Eye (tissue), 1 donor: ENCODE measurements at places on chromosomes 4 and X.
A peak's percentile ranks its signal among the peaks of the same experiment; 100 is the strongest.

DNA sequence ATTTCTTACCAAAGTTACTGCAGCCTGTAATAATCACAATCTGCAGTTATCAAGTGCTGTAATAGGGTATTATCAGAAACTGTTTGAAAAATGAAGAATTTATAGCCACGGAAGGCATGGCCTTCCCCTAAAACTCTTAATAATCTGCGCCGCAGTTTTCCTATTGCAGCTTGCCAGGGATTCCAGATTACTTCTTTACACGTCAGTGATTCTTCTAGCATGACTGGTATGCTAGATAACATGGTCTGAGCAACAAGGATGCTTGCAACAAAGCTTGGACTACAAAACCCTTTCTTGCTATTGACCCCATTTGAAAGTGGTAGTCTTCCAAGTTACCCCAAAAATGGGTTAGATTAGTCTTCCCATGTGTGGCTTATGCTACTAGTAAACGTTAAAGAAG, 47.2 kb upstream of the GK2 start:
- no peak for DNase-seq

GRCh38 chrX:131359611-131360010, 70.5 kb upstream of the IGSF1 start:
- DNase-seq = no peak

- DNase-seq = no peak
These were observed 43.9 kb downstream of the CLNK start for GRCh38 chr4:10640561-10641201.

GRCh38 chrX:115561605-115562479, 868 bp downstream of the PLS3 start:
- peak; percentile 71 for DNase-seq

- DNase-seq = no peak
These were observed 959.1 kb upstream of the LCORL start for GRCh38 chr4:18980516-18981233.

DNA sequence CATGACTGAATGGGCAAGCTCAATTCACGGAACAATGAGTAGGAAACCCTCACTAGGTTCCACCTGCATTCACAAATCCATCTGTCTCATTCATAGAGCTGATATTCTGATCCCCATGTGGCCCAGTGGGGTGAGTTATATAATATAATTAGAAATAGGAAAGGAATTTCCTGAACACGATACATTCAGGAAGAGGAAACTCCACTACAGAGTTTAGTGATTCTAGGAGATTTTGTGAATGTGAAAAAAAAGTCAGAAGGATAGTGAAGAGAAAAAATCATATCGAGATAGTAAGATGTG, 471.2 kb downstream of the GASK1B start:
- no peak for DNase-seq

DNA sequence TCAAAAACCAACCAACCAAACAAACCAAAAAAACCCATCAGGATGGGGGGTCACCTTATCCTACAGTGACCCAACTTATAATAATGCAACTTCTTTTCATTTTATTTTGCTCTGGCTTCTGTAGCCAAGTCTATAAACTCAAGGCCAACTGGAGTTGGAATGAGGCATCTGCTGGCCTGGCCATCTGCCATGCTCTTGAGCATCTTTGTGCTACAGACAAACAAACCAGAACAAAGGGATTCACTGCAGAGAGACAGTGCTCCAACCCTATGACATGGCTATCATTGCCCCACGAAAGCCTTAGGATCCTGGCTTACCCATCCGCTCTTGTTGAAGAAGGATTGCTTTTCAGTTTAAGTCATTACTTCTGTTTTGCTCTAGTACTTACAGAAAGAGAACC, 49.2 kb upstream of the SCRG1 start:
- peak; percentile 60 for DNase-seq

GRCh38 chr4:143431526-143432257, 81.8 kb upstream of the SMARCA5 start:
- DNase-seq = no peak

DNA sequence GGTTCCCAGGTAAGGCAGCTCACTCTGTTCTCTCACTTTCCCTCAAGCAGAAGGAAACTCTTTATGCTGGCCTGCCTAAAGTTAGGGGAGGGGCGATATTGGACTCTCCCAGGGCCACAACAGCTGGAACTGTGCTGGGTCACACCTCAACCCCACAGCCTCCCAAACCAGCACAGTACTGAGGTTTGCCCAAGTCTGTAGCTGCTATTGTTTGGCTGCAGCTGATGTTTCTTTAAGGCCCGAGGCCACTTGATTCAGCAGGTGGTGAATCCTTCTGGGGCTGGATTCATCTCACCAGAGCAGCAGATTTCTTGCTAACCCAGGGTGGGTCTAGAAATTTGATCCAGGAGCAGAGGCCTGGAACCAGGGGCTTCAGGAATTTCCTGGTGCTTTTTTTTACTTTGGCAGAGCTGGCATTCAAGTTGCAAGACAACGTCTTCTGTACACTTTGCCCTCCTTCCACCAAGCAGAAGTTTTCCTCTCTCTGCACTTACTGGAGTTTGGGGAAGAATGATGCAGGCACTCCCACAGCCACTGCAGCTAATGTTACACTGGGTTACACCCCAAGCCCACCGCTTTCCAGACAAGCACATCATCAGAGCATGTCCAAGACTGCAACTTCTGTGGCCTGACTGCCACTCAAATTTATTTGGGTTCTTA, 544.7 kb upstream of the NDST4 start:
- DNase-seq = no peak

- no peak for DNase-seq
These were observed 81.8 kb downstream of the MID1IP1 start for GRCh38 chrX:38882894-38883626.

GRCh38 chrX:153867139-153867538, 18.8 kb downstream of the L1CAM start:
- no peak for DNase-seq

DNA sequence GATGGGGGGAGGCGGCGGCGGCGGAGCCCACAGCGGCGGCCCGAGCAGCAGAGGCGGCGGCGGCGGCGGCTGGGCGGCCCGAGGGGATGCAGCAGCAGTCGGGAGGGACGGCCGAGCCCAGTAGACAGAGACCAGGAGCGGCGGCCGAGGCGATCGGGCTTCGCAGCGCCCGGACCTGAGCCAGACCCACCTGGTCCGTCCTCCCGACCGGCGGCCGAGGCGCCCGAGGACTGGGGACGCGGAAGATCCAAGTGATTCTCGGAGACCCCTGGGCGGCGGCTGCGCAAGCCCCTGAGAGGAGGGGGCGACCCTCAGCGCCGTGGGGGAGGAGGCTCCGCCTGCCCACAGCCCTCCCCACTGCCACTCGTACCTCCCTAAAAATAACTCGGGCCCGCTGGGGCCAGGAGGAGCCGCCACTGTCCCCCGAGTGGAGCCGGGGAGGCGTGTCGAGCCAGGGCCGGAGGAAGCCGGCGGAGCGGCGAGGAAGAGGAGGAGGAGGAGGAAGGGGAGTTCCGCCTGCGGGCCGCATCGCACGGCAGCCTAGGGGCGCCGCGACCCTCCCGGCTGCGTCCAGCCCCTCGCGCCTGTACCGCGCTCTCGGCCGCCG, 608 bp downstream of the RAPGEF2 start:
- peak; percentile 88 for DNase-seq

DNA sequence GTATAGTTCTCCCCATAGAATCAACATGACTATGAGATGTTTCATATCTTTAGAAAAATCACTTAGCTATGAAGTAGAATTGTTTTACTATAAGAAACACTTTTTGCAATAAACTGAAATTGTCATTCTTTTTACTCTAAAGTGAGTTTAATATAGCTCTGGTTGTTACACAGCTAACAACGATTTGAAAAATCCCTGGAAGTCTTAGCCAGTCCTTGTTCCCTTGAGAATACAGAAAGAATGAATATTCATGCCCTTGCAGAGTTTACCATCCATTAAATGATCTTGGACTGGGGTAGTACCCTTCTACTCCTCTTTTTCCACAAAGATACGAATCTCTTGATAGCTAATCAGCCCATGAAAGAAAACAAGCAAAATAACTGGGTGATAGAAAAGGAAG, 141.8 kb downstream of the JADE1 start:
- DNase-seq = no peak

GRCh38 chr4:104129243-104129642, 365.5 kb downstream of the CXXC4 start:
- DNase-seq = no peak

DNA sequence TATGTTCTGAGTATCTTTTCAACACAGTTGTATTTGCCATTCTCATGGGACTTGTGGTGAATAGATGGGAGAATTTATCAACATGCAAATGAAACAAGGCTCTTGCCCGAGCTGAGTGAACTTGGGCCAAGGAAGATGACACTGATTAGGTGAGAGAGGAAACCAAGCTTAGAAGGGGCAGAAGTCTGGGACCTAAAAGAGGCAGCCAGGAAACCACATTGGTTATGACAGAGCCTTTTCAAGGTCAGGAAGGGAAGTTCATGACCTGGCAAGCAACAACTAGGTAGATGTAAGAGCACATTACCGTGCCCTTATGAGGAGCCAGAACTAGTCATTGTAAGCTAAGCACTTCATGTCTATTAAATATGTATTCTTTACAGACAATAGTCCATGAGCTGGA, 590.3 kb downstream of the PACRGL start:
- peak; percentile 11 for DNase-seq

- DNase-seq = peak; percentile 16
These were observed 210.6 kb downstream of the CLCN4 start for GRCh38 chrX:10367406-10367805.

DNA sequence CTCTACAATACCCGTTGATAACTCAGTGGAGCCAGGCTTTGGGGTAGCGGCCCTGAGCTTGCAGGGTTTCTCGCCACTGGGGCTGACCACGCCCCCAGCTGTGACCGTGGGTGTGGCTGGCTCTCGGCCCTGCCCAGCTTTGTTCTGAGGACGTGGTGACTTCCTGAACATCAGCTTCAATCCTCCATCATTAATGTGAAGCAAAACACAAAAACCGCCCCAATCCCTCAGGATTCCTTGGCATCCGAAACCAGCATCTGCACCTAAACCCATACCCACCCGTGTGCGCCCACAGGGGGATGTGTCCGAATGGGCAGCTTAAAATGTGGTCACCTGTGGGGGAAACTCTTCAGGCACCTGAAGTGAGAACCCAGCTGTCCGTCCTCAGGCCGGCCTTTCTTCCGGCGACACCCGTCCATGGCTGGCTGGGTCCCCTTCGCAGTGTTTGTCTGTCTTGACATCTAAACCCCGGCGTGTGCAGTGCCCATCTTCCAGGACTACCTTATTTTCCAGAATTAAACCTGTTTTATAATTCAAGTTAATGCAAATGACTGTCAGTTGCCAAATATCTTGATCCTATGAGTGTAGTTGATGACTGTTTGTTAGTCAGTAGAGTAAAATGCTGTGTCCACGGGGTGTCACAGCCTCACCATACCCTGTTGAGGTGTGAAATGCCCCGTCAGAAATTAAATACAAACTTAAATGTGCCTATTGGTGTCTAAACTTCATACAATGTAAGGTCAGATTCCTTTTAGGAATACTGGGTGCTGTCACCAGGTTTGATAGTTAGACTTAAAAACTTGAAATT, 27.3 kb downstream of the NELFA start:
- DNase-seq = no peak

DNA sequence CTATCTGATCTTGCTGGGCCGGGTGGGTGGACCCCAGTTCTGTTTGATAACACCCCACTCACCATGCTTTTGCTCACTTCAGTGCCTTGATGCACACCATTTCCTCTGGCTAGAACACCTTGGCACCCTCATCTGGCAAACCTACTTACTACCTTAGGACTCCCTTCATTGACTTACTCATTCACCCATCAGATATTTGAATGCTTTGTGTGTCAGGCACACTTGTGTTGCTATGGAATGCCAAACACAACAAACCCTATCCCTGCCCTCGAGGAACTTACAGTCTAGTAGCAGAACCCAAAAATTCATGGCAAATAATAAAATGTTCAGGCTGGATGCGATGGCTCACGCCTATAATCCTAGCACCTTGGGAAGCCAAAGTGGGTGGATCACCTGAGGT, 13.9 kb downstream of the CCNG2 start:
- no peak for DNase-seq

- DNase-seq = no peak
These were observed 128.5 kb upstream of the HPGD start for GRCh38 chr4:174650711-174651355.

DNA sequence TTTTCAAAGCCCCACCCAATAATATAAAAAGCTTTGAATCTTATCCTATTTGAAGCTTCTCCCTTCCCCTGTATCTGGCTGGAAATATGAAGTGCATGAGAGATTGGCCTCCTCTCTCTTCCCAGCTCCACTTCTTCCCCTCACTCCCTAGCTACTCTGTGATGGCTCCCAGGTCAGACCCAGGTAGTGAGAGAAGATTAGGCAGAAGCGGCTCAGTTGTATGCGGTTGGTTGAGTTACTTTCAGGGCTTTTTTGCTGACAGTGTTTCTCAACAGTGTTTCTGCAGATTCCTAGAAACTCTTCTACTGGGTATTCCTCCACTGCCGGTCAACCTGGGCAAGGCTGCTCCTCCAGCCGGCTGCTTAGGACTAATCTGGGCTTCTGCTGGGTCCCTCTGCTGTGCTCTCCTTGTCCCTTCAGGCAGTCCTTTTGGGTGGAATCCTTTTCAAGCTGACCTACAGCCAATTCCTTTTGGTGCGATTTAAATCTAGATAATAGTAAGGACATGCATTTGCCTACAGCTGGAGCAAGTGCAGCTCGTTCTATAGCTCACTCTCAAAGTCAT, 87.4 kb upstream of the SLC7A11 start:
- no peak for DNase-seq

DNA sequence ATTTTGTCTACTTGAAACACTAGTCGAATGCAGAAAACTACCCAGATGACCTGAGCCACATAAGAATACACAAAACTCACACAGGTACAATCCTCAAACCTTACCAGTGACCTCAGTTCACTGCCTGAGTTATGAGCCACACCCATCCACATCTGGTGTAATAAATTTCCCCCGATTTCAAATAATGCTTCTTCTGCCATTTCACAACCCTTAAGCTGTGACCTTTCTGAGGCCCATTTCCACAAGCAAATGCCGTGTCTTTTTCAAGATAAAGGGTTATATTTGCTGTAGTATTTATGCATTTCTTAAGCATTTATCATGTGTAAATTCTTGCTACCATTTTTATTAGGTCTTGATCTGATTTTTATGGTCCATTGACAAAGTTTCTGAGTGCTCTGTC, 1.8 kb upstream of the ARHGEF38 start:
- DNase-seq = no peak

DNA sequence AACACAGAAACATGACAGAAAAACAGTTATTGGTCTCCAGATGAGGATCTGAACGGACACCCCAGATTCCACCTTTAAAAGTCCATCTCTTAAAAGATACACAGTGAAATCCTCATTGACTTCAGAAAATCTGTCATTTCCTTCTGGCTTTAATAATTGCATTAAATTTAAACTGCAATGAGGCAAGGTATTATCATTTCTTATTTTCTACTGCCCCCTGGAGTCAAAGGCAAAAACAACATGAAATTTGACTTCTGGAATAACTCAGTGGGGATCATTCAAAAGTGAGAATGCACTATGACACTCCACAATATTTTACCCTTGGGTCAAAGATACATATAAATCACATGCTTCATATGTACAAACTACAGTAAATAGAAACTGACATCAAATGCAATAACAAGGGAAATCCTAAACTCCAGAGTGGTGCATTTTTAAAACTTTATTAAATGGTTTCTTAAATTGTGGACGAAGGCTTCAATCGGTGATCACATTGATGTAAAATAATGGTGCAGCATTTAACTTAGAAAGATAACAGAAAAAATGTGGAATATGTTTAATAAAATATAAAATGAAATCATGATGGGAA, 56.4 kb upstream of the SPANXN1 start:
- peak; percentile 49 for DNase-seq
